ENCODE measurements at places on chromosomes 7 and 10. TPM values are rescaled to one million over a fixed set of nuclear protein-coding genes. Genes with fewer than 3 reads are reported as not detected.

GRCh38 chr10:124010563-124011131 lies 82.8 kb downstream of the CHST15 start:
- DNase-seq = no peak

- DNase-seq = no peak
Measured at GRCh38 chr7:48307041-48307714, 135.9 kb downstream of the ABCA13 start.

Gene PANK1
- 4.0 TPM for polyA plus RNA-seq

DNA sequence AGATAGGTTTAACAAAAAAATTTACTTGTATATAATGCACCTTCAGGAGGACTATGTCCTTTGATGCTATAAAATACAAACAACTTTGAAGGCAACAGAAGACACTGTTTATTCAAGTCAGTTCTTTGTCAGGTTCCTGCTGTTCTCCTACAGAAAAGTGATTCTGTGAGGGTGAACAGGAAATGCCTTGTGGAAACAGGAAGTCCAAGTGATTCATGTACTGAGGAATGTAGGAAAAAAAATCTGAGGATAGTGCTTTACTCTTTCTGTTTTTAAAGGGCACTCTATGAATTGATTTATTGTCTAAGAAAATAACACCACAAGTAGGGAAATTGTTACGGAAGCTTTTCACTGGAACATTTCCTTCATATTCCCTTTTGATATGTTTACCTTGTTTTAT lies 171.9 kb downstream of the HDAC9 start:
- no peak for DNase-seq

Gene HABP2
- polyA plus RNA-seq = 0.12 TPM

- DNase-seq = no peak
Measured at GRCh38 chr10:124597846-124598165, 136.2 kb downstream of the LHPP start.

DNA sequence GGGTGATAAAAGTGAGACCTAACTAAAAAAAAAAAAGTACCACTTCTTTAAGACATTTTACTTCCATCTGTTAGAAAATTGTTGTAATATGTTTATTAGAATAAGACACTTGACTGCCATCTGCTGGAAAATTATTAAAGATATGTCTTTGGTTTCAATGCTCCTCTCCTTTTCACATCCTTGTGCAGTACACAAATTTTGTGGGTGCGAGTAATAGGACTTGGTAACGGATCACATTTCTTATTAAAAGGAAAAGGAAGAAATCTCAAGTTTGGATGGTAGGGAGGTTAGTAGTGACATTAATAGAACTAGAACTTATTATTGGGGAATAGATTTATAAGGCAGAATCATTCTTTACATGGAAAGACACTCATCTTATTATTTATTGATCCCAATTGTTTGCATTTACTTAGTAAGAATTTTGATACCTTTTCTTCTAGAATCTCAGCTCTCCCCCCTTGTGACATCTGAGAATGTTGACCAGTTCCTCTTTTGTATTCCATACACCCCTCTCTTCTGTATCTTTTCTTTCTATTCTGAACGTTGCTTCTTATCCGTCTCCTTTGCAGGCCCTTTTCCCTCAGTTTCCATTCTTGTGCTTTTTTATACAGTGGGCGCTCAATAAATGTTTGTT lies 43.0 kb upstream of the RPA3 start:
- no peak for DNase-seq

GRCh38 chr7:111987115-111987826 lies 218.9 kb downstream of the DOCK4 start:
- DNase-seq = no peak

Gene FOXP2
- polyA plus RNA-seq = 0.16 TPM

- peak; percentile 50 for DNase-seq
Measured at GRCh38 chr10:71911296-71911953, 52.8 kb upstream of the CHST3 start.

DNA sequence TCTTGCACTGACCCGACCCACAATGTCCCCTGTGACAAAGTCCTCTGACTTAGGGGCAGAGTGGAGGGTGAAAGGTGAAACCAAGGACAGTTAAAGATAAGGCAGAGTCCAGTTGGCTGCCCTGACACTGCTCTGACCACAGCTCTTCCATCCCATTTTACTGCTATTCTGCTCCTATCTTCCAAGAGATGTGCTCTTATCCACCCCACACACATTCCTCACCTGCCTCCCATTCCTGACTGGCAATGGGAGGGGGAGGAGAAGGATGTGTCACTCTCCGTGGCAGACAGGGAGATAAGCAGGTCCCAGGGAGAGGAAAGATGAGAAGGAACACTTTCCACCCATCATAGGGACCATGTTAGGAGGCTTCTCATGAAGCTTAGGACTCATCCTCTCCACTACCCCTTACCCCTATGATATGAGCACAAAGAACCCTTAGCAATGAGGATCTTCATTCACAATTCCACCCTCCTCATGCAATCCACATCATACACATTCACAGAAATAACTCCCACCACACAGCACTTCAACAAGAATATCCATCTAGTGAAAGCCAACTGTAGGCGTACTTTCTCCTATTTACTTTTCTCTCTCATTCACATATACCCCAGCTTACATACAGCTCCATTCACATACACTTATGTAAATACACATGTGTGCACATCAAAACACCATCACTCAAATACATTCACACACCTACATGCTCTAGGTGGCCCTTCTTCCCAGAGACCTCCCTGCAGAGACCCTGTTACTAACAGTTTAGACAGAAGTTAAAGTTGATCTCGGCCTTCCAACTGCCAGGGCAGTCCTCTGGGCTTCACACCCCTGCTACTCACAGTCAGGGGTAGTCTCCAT lies 6.6 kb downstream of the SYNPO2L start:
- DNase-seq = no peak

DNA sequence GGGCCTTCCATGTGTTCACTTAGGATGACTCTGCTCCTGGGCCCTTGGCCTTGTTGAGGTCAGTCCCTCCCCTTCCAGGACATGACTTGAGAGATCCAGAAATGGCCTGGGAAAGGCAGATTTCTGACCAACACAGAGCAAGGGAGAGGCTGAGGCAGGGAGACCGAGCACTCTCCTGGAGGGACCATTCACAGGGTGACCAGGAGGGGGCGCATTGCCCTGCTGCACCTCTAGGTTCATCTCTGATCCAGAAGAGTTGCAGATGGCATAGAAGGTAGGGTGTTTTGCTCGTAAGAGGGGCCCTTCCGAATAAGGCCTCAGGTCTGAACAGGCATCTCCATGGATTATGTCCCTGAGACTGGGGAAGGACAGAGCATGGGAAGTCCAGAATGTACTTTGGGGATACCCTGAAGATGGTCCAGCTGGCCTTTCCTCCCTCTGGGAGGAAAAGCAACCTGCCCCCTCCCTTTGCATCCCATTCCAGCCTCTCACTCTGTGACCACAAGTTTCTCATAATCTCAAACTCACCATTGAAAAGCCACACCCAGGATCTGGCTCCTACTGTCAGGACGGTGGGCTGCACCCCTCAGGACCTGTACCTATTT lies 6.6 kb downstream of the DMBT1 start:
- no peak for DNase-seq

DNA sequence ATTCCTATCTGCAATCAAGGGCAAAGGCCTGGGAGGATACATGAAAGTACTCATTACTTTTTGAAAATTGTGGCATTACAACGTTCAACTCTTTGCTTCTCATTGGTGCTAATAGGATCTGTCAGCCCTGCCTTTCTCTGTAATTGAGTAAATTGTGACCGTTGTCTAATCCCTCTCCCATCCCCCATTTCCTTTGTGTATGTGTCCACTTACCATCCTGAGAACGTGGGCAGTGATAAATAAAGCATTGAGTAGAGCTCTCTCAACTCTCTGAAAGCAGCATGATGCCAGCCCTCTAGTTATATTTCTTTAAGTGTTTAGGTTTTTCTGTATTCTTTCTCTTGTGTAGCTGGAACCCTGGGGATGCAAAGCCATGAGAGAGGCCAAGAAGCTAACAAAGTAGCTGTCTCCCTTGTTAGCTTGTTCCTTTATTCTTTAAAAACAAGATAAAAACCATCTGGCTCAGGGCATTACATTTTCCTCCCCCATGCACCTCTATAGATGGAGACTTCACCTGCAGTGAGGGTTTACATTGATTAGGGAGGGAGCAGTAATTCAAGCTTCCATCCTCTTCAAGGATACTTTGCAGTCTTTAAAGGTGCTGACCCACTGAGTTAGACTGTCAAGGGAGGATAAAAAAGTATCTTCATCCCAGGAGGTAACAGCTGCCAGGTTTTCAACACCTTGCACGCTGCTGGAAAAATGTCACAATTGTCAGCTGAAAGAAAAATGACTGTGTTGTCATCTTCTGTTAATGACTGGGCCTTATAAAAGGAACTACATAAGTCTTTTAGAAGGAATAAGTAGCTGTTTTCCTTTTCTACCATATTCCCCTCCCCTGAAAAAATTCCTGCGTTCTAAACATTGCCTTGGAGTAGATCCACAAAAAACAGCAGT lies 112.3 kb downstream of the BTRC start:
- no peak for DNase-seq

- no peak for DNase-seq
Measured at GRCh38 chr10:29067161-29067560, 221.7 kb upstream of the LYZL1 start.

GRCh38 chr10:16905320-16905719 lies 88.1 kb upstream of the RSU1 start:
- DNase-seq = no peak

DNA sequence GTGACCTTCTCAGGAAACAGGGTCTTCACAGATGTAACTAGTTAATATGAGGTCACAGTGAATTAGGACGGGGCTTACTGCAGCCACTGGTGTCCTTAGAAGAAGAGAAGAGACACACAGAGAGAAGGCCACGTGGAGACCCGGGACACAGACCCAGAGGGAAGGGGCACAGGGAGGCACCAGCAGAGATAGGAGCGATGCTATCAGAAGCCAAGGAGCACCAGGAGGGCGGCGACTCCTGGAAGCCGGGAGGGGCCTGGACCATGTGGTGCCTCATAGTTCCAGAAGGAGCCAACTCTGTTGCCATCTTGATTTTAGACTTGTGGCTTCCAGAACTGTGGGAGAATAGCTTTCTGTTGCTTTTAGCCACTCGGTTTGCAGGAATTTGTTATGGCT lies 505.9 kb downstream of the TCERG1L start:
- no peak for DNase-seq

GRCh38 chr10:5400468-5401240 lies 4.0 kb downstream of the TUBAL3 start:
- no peak for DNase-seq

DNA sequence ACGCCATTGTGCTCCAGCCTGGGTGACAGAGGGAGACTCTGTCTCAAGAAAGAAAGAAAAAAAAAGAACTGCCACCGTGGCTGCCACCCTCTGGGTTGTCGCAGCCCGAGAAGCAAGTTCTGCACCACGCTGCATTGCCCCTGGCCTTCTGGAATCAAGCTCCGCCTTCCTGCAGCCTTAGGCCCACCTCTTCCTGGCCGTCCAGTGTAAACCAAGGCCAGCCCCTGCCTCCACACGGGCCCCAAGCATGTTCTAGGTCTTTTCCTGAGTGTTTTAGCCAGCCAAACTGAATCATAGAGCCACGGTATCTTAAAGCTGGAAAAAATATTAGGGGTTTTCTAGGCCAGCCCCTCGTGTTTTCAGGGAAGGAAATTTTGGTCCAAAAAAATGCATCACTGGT lies 188.9 kb downstream of the CCDC3 start:
- no peak for DNase-seq

Gene ITPRID1
- not detected for polyA plus RNA-seq

Gene ASB15
- polyA plus RNA-seq = 0.99 TPM

DNA sequence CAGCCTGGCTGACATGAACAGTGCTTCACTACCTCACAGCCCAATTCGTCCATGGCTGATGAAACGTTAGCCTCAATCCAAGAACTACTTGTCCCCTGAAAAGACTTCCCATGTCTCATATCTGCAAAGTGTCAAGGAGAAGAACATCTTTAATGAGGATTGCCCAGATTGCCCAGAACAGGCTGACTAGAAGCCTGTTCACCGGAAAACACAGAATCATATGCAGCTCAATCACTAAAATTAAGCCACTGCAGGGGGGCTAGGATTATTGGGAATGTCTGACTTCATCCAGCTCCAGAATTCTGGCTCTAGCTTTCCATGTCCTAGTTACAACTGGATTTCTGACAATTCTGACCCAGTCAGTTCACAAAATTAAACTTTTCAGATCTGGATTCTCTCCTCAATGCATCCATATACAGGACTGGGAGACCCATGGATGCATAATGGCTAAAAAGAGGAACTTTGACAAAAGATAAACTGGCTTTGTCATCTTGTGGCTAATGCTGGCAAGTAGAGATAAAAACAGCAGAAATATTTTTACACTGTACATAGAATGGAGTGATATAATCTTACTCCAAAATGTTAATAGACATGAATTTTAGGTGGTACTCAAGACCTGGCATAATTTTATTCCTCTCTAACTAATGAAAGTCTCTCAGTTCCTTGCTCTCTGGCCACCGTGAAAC lies 467.0 kb upstream of the POT1 start:
- DNase-seq = no peak

Gene FOXI2
- polyA plus RNA-seq = 0.19 TPM

Data from heart right ventricle (tissue), 16 donors.